ENCODE measurements at places on chromosomes 11 and 22.

DNA sequence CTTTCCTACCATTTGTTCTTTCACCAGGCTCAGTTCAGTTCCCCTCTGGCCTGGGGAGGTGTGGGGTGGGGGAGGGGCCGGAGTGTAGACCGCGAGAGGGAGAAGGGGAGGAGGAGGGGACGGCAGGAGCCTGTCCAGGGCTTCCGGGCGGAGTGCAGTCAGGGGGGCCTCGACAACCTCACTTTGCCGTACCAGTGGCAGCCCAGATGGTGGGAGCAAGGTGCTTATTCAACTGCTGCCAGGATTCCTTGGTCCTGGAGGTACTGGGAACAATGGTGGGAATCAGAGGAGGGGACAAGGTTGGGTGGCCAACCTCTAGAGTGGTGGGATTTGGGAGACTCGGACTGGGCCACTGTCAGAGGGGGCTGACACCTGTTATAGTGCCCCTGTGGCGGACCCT, 1.2 kb downstream of the BACE1 start:
- no peak for DNase-seq

DNA sequence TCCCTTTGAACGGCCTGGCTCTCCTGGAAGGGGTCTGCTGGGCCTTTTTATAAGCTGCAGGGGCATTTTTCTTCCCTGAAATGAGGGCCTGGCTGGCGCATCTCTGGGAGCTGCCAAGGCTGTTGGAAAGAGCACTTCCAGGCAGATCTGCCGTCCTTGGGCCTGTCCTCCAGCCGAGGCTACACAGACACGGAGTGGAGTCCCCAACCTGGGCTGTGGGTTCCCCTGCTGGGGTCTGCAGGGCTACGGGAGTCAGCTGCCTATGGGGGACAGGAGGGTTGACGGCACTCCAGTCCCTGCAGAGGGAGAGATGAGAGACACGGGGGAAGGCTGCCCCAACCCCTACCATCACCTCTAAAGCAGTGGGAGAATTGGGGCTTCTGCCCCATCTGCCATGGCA, 606.6 kb downstream of the TBC1D22A start:
- no peak for DNase-seq

GRCh38 chr22:41613456-41613855, 7.4 kb downstream of the DESI1 start:
- DNase-seq = no peak

- DNase-seq = no peak
These were observed 7.7 kb downstream of the ELF5 start for GRCh38 chr11:34505874-34506273.

DNA sequence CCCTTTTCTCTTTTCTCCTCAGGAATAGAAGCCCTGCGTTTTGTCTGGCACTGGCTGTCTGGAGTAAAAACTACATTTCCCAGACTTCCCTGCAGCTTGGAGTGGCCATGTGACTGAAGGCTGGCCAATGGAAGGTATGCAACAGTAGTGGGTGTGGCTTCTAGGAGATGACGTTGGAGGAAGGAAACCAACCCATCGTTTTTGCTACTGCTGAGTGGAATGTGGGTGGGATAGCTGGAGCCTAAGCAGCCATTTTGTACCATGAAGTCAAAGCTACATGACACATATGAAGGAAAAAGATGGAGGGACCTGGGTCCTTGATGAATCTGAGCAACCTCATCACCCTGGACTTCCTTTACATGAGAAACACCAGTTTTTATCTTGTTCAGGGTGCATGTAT, 19.6 kb downstream of the FGF3 start:
- peak; percentile 79 for DNase-seq

DNA sequence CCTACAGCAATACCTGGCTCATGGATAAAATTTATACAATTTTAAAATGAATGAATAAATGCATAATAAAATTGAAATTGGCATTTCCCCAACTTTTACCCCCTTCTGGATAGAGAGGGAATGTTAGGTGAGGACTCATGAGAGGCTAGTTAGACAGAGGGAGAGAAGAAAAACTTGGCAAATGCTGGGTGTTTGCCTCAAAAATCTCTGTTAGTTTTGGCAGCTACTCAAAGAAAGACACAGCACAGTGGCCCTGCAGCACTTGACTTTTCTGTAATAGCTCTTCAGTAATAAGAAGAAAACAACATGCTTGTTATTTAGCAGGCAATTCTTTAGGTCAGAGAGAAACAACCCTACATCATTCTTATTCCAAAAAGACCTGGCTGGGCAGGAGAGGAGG, 20.7 kb upstream of the IZUMO1R start:
- no peak for DNase-seq

DNA sequence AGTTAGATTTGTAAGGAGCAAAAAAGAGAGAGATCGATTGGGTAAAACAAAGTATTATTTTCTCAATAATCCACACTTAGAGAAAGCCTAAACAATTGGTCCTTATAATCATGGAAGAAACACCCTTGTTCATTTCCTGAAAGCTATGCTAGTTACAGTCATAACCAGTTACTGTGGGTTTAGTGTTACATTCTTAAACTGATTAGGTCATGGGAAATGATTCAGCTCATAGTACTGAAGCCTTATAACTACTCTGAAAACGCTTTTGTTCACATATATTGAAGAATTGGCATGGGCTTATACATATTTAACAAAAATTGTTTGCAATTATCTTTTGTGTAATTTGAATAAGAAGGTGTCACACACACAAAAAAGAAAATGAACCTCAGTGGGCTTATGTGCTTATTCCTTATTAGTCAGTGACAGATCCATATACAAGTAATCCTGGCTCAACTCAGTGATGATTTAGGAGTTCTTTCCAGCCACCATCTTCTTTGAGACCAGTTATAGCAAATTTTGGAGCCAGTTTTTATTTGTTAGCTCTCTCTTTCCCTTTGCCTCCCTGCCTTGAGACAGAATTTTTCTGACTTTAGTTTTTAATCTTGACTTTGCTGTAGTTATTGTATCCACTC, 198.5 kb upstream of the CTSC start:
- no peak for DNase-seq

DNA sequence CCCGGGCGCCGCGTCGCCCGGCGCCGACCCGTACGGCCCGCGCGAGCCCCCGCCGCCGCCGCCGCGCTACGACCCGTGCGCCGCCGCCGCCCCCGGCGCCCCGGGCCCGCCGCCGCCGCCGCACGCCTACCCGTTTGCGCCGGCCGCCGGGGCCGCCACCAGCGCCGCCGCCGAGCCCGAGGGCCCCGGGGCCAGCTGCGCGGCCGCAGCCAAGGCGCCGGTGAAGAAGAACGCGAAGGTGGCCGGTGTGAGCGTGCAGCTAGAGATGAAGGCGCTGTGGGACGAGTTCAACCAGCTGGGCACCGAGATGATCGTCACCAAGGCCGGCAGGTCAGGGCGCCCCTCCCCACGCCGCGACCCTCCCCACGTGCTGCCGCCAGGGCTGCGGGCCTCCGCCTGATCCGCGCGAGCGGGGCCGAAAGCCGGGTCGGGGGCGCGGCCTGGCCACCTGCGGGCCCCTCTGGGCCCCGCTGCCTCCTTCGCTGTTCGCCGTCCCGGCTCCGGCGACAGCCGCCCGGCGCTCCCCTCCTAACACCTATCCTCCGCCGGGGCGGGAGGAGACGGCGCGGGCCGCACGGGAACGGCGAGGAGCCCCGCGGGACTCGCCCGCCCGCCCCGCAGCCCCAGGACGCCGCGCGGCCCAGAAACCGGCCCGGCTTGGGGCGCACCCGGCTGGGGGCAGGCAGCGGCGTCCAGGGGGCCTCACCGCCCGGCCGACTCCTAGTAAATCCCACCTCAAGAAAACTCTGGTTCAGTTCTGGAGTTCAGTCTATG, 560 bp downstream of the TBX1 start:
- no peak for DNase-seq

GRCh38 chr11:96242191-96242847, 100.7 kb downstream of the MAML2 start:
- DNase-seq = no peak

- no peak for DNase-seq
These were observed 118.3 kb upstream of the LMO1 start for GRCh38 chr11:8381871-8382396.

DNA sequence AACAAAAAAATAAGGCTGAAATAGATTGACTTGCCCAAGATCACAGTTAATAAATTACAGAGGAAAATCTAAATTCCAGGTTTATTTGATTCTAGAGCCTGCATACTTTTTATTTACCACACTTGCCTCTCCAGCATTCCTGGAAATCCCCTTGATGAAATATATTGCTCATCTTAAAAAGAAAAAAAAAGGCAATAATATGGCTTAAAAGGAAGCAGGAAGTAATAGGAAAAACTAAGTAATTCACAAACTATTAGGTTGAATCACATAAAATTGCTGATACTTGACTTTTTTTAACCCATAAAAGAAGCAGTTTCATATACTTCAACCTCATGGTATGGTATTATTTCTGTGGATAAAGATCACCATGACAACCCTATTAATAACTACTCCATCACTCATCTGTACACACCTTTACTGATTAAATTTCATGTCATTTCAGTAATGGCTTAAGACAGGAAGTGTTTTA, 52.9 kb downstream of the COPB1 start:
- no peak for DNase-seq

- DNase-seq = peak; percentile 39
These were observed 21.6 kb upstream of the PEX26 start for GRCh38 chr22:18056161-18056666.

GRCh38 chr11:69721106-69721505, 17.3 kb upstream of the FGF19 start:
- no peak for DNase-seq

DNA sequence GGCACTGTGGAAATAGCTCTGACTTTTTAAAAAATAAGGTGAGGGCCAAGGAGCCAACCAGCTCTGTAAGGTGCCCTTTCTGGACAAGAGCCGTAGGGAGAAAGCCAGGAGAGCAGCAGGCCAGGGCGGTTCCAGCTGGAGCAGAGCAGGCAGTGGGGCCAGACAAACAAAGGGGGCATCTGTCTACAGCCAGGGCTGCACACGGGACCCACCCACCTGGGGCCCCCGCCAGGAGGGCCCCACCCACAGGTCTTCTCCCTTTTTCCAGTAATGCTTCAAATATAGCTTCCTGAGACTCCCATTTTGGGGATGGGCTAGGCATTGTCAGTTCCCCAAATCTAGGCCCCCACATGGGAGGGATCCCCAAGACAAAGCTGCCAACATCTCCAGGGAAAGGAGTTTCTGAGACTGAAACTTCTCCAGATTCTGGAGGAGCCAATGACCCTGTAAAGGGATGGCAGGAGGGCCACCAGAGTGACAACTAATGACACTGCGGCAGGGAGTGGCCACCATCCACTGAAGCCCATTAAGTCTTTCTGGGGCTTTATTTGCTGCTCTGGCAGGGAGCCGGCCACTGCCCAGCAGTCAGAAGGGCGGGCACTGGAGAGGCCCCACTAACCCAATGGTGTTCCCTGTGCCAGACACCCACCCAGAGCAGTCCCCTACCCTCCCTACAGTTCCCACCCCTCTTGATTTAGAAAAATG, 1.9 kb downstream of the ZFTA start:
- DNase-seq = no peak

GRCh38 chr22:21780259-21780658, 44.7 kb upstream of the YPEL1 start:
- no peak for DNase-seq

- no peak for DNase-seq
These were observed 185.5 kb downstream of the MN1 start for GRCh38 chr22:27616033-27616432.

GRCh38 chr11:119808407-119809185, 79.6 kb upstream of the NECTIN1 start:
- no peak for DNase-seq

GRCh38 chr11:9639985-9640384, 23.9 kb upstream of the SWAP70 start:
- DNase-seq = no peak

DNA sequence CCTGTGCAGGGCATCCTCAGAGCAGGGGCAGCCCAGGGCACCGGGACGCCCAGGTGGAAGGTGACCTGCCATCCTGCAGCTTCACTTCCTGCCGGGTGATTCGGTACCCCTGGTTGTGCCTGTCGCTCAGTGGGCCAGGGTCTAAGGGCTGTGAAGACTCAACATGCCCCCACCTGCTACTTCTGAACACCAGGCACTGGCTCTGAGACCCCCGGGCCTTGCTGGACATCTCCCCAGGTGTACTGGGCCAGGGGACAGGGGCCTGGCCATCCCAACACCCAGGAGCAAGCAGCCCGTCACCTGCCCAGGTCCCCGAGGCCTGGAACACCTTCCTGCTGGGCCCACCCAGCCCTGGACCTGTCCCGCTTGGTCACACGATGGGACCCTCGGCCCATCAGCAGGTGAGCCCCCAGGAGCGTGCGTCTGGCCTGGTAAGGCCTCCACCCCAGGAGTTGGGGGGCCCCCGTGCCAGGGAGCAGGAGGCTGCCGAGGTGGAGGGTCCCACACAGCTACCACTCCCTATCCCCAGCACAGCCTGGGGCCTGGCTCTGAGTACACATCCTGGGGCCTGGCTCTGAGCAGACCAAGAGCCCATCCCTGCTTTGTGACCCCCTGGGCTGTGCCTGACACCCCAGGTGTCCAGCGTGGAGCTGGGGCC, 3.9 kb upstream of the MUC5B start:
- DNase-seq = no peak

GRCh38 chr11:82959987-82960778, 58.6 kb downstream of the DDIAS start:
- DNase-seq = peak; percentile 66

GRCh38 chr22:39589875-39590274, 19.3 kb downstream of the CACNA1I start:
- DNase-seq = no peak

- no peak for DNase-seq
These were observed 15.3 kb downstream of the OR51M1 start for GRCh38 chr11:5398936-5399335.

- no peak for DNase-seq
These were observed 83.7 kb downstream of the STIM1 start for GRCh38 chr11:3939211-3939610.

- DNase-seq = peak; percentile 15
These were observed 29.7 kb upstream of the SORL1-AS1 start for GRCh38 chr11:121482231-121483129.

GRCh38 chr11:78782725-78783124, 208.1 kb upstream of the NARS2 start:
- DNase-seq = no peak

- DNase-seq = peak; percentile 41
These were observed 15.2 kb downstream of the TMPRSS5 start for GRCh38 chr11:113690619-113691569.

DNA sequence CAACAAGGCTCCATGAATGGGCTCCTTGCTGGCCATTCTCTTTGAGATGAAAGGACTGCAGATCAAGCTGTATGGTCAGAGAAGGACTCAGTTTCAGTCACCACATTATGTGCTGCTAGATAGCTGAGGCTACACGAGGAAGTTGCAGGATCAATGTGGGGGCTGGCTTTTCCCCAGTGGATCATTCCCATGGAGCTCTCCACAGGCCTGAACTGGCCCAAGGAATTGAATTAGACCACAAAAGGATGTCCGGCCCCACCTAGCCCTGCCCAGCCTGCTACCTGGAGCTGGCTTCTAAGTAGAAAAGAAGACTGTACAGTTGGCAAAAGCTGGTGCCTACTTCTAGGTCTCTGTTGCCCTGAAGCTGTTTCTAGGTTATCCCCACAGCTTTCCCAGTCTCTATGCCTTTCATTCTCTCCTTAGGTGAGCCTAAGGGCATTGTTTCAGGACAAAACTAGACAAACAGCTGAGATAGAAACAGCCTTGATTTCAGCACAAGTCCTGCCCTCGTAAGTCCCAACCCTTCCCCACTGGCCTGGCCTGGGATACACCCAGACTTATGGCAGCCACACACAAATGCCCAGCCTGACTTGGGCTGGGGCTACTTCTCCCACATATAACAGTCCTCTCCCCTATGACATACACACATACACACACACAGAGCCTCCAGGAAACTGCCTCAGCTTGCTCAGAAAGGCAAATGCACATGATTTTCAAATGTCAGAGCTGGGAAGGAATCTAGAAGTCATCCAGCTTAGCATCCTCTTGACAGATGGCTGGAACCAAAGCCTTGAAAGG, 129.1 kb upstream of the NCAM1 start:
- DNase-seq = no peak

Data from NAMALWA (cell line).